Amniotic epithelial cell (primary cell): ENCODE measurements at places on chromosomes 2 and 18.

- no peak for DNase-seq
These were observed 54.6 kb upstream of the TXNDC2 start for GRCh38 chr18:9831036-9831722.

DNA sequence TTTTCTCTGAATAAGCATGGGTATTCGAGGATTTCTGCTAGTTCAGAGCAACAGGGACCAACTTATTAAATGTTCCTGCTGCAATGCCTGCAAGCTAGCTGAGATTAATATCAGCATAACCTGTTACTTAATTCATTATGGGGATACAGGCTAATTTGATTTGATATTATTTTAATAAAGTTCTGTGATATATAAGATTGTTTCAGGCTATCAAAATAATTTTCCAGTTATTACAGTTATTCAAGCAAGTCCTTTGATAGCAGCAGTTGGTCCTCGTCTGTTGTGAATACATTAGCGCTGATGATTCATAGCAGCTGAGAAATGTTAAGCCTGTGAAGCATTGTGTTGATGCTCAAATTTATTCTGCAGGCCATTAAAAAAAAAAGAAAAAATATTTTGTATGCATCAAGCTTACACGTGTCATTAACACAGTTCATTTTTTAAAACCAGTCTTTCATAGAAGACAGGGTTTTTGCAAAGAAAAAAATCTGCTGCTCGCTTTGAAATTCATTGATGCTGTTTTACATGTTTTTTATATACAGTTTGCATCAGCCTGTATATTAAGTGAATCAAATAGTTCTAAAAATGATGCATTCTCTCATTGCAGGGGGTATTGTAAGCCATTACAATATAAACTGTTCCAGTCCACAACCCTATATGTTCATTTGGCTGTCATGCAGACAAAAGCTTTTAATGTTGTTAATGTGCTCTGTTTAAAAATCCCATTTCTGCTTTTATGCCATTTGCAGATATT is 482.5 kb downstream of the BCL11A start:
- DNase-seq, result no peak

DNA sequence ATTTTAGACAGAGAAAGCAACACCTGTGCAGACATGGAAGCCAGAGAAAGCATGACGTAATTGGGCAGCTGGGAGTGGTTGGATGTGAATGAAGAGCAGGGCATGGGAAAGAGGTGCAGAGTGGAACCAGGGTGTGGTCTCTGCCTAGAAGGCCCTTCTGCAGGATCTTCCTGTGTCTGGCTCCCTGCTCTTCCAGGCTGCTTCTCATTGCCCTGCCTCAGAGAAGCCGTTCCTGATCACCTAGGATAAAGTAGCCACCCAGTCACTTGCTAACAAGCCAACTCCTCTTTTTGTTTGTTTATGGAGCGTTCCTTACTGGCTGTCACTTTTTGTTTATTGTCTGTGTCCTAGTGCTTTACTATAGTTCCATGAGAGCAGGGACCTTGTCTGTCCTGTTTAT is 28.5 kb downstream of the GALNT1 start:
- DNase-seq, result no peak

- DNase-seq, result no peak
These were observed 9.2 kb downstream of the SGPP2 start for GRCh38 chr2:222433332-222434173.
